ENCODE measurements at places on chromosomes 16 and 17. TPM values are rescaled to one million over a fixed set of nuclear protein-coding genes. Genes with fewer than 3 reads are reported as not detected.
A peak's percentile ranks its signal among the peaks of the same experiment; 100 is the strongest.

DNA sequence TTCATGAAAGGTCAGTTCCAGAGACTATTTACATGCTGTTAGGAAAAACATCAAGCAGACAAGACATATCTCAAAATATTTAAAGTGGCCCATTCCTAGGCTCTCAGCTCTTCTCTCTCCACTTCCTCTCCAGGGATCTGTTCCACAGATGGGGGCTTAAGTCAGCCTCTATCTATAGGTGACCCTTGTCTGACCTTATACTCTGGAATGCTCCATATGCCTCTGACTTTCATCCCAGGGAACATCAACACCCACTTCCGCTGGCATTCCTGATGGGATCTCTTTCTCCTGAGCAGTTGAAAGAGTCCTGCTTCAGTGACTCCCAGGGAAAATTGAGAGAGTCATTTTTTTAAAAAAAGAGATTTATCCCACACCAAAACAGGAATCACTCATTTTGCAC is 11.5 kb upstream of the WIPI1 start:
- ATAC-seq: no peak

- ATAC-seq: peak; percentile 48
Measured at GRCh38 chr17:60525328-60525684, 736 bp downstream of the APPBP2 start.

DNA sequence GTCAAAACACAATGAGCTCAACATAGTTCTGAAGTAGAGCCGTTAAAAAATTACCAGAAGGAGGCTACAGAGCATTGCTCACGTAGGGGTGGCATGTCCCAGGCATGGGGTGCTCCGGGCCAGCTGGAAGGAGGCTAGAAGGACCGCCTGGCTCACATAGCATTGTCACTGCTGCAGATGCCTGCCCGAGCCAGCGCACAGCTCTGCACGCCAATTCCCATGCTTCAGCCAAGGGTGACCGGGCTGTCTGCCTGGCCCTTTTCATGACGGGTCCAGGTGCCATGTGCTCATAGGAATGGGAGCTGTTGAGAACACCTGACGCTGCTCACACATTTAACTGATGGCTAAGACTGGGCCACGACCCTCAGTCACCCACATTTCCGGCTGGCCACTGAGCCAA is 228.9 kb upstream of the FOXF1 start:
- ATAC-seq: no peak

GRCh38 chr16:74623214-74623838 is 16.4 kb upstream of the GLG1 start:
- ATAC-seq: no peak

GRCh38 chr17:933312-934073 is 46.1 kb downstream of the NXN start:
- ATAC-seq: no peak

DNA sequence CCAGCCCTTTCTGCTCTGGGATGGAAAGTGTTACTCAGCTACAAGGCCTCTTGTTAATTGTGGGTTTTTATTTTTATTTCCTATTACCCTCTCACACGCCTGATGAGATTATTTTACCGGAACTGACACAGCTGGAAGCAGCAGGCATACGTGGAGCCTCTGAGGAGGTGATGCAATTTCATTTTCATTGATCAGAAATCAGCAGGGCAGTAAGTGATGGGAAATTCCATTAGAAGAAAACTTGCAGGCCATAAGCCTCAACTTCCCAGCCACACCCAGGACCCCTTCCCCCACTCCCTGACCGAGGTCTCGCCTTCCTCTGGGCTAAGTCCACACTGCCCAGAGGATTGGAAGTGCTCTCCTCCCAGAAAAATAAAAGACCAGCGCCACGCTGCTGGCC is 69.7 kb downstream of the ZFHX3 start:
- no peak for ATAC-seq

DNA sequence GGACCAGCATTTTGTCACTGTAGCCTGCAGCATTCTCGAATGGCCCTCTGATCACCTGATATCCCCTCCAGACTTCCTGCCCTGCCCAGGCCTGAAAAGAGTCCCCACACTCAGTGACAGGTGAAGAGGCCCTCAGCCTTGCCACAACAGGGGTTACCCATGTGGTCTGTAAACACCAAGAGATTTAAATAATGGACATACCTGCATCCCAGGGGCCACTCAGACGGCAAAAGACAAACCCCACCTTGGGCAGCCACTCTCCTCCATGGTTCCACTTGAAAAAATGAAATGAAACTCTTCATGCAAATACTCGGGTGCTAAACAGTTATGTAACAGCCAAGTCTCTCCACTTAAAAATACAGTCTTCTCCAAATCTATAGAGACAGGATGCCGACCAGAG is 22.9 kb upstream of the PECAM1 start:
- no peak for ATAC-seq

GRCh38 chr16:16093628-16094332 is 129.5 kb downstream of the ABCC6 start:
- no peak for ATAC-seq

GRCh38 chr16:24054741-24055491 is 201.2 kb upstream of the CACNG3 start:
- no peak for ATAC-seq

DNA sequence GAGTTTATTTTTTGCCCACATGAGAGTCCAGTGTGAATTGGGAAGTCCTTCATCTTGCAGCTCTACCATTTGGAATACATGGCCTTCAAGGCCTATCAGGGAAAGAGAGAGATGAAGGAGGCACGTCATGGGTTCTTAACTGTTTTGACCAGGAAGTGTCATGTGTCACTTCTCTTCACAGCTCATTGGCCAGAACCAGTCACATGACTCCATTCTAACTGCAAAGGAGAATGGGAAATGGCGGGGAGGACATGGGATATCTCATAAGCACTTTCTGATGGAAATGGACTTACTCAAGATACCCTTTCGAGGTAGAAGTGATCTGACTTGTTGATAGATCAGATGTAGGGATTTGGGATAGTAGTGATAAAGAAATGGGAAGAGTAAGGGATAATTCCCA is 57.9 kb upstream of the CES5A start:
- no peak for ATAC-seq

DNA sequence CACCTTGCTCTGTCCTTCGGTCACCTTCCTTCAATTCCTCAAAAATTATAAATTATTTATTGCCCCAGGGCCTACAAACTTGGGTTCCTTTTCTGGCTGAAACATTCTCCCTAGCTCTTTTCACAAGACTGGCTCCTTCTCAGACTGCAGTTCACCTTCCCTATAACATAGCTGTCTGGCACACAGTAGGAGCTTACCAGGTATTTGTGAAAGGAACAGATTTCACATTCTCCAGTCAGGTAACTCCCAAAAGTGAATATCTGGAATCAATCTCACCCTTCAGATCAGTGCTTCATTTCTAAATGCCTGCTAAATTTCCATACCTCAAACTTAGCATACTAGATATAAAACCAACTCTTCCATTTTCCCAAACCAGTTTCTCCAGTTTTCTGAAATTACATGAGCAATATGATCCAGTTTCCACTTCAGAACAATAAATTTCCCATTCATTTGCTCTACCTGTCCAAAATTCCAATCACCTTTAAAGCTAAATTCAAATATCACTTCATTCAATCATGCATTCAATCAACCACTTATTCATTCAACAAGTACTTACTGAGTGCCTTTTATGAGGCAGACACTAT is 6.1 kb downstream of the RFFL start:
- ATAC-seq: no peak

GRCh38 chr17:887551-888209 is 91.9 kb downstream of the NXN start:
- no peak for ATAC-seq

DNA sequence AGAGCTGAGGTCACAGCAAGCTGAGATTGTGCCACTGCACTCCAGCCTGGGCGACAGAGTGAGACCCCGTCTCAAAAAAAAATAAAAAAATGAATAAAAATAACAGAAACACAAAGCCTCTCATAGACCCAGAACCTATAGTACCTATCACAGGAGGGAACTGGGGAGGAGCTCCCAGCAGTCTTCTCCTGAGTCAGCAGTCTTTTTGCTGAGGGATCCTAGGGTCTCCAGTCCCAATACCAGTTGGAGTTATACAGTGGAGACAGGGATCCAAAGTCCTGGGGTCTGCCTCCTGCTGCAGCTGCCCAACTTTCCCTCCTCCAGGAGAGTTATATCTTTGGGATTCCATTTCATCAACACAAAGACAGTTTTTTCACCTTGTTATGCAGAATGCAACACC is 3.7 kb upstream of the TMUB2 start:
- ATAC-seq: no peak

DNA sequence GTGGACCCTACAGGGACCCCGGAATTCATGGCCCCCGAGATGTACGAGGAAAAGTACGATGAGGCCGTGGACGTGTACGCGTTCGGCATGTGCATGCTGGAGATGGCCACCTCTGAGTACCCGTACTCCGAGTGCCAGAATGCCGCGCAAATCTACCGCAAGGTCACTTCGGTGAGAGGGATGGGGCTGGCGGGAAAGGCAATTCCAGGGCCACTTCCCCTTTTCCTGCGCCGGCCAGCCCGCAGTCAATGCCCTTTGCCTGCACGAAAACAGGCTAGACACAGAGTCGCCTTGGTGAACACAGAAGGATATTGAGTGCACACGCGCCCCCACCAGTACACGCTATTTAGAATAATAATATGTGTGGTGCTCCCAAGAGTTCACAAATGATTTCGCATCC is 4.0 kb downstream of the WNK4 start:
- ATAC-seq: no peak

- ATAC-seq: no peak
Measured at GRCh38 chr17:81019563-81020442, 15.1 kb upstream of the BAIAP2 start.

DNA sequence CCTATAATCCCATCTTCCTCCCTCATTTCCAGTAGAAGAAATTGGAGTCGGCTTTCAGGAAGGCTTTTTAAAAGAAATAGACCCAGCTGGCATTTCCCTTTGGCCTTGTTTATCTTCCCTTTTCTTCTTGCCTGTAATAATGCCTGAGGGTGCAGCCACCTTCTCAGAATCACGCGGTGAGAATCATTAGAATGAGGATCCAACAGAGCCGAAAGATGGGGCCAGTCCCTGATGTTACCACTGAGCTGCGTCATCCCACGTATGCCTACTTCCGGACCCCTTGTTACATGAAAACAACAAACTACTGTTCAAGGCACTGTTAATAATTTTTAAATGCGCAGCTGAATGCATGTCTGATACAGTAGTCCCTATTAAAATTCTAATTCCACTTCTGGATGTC is 24.1 kb downstream of the SDR42E1 start:
- ATAC-seq: no peak

DNA sequence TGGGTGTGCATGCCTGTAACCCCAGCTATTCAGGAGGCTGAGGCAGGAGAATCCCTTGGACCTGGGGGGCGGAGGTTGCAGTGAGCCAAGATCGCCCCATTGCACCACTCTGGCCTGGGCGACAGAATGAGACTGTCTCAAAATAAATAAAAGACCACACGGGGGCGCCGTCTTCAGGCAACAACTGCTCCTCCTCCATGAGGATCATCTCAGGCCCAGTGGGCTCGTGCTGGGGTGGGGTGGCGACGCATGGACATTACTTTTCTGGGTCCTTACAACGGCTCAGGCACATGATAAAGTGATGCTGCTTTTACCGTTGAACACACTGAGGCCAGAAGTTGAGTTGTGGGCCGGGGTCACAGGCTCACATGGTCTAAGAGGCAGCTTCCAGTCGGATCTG is 56.2 kb downstream of the PRMT7 start:
- no peak for ATAC-seq

- ATAC-seq: no peak
Measured at GRCh38 chr16:28591355-28591754, 5.5 kb downstream of the SULT1A2 start.

GRCh38 chr17:36641877-36642845 is 40.8 kb downstream of the MRM1 start:
- peak; percentile 56 for ATAC-seq

DNA sequence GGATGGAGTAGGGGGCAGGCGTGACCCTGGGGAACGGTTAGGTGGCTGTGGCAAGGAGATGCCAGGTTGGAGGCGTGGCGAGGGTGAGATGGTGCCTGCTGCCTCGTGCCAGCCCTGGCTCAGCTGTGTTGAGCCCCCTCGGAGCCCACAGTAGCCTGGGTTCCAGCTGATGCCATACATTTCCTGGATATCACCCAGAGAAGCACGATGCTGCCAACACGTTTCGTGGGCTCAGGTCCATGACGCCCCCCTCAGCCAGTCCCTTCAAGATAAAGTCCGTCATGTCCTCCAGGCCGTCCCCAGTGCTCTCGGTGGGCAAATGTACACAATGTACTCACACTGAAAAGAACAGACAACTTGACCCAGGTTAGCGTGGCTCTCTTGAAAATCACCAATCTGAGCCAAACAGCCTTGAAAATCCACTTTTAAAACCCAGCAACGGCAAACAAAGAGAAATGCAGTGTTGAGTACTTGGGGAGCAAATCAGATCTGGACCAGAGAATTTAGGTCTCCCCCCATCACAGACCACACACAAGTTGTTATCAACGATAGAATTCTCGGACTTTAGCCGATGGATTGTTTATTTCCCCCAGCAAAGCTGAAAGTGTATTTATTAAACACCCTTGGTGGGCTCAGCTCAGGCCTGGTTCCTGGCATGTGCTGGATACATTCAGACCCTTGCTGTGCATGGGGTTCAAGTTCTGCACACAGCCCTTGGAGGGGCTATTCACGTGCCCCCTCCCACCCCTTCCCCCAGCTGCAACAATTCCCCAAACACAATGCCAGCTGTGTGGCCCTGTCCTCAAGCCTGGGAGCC is 102.8 kb upstream of the PLCG2 start:
- ATAC-seq: no peak

DNA sequence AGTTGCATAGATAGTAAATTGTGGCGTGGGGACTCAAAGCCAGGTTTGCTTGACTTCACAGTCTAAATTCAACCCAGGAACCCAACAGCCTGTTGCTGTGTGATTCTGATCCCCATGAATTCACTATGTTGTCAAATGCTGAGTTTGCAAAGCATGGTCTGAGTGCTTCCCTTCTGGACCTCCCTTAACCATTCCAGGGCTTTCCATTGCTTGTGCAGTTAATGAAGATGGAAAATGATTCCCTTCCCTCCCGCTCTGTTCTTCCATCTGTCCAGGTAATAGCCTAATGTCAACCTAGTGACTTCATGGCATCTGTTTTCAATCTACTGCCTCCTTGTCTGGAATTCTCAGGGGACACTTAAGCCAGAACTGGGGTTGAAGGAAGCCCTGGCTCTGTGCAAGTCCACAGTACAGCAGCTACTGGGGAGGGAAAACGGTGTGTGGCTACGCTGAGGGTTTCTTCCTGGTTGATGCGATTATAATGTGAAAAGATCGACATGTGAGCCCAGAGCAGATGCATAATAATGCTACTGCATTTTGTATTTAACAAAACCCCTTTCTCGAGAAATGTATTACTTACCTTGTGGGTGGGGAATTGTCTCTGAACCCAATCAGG is 206.7 kb downstream of the CDH13 start:
- ATAC-seq: no peak

GRCh38 chr17:74260525-74260850 is 13.5 kb upstream of the DNAI2 start:
- ATAC-seq: no peak

- no peak for ATAC-seq
Measured at GRCh38 chr17:10106067-10106466, 92.3 kb downstream of the GAS7 start.

- no peak for ATAC-seq
Measured at GRCh38 chr16:73289232-73289631, 241.3 kb upstream of the ZFHX3 start.

Gene TLCD2
- 0.26 TPM for total RNA-seq

Gene GNGT2
- total RNA-seq: 27.0 TPM

Gene SOCS1
- total RNA-seq: 124 TPM

Gene NXPH3
- not detected for total RNA-seq

Gene CMTM2
- 0.78 TPM for total RNA-seq

Gene TUBG2
- total RNA-seq: 15.7 TPM

Gene KRTAP4-5
- not detected for total RNA-seq

Gene DHRS13
- total RNA-seq: 24.9 TPM

Gene CACNG5
- not detected for total RNA-seq

Gene OR4D1
- total RNA-seq: 0.15 TPM

Gene KIF2B
- total RNA-seq: not detected

Gene PHOSPHO1
- not detected for total RNA-seq

Gene ADAP2
- total RNA-seq: not detected

Measured in activated T-helper 17 cell treated with anti-CD3 and anti-CD28 coated beads, Interleukin-2, amount 50 U/mL, for 72 hours (primary cell).